ENCODE measurements at places on chromosomes 1 and 21.

DNA sequence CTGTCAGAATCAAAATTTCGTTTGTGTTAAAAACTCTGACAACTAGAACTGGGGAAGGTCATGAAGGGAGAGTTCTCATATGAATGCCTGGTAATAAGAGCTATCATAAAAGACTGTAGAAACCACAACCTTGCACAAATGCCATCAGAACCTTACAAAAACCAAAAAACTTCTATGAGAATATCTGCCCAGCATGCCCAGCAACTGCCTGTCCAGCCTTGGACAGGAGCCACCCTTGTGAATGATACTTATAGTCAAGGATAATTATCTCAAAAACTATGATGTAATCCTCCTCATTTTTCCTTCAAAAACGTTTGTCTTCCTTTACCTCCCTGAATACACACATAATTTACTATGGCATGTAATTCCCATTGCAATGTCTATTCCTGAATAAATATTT lies 53.4 kb upstream of the C1orf185 start:
- no peak for DNase-seq

DNA sequence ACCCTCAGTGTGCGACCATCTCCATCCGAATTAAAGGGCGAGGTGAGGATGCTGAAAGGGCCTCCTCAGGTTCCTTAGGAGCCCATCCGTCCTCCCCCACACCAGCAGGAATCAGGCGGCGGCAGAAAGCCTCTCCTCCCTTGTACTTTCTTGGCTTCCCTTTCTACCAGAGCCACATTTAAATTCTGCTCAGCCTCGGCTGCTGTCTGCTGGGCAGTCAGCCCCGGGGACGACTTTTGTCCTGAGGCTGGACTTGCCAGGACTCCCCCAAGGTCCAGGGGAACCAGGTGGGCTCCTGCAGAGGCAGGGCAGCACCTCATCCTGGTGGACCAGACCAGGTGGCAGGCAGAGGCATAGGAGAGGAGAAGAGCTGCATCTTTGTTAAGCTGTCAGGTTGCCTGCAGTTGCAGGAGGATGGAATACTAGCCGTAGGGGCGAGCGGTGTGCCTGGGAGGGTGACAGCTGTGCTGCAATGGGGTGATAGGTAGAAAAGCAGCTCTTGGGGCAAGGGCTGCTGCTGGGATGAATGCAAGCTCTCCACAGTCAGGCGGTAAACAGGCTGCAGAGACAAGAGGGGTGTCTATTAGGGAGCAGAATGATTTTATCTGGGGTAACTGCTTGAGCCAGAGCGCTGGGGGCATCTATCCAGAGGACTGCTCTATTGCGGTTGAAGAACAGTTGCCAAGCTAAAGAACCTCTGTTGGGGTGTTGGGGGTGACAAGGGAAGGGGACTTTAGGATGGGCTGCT lies 46.2 kb upstream of the WASF2 start:
- DNase-seq: no peak

- DNase-seq: no peak
These were observed 205.0 kb downstream of the KCTD3 start for GRCh38 chr1:215772151-215772550.

- DNase-seq: no peak
These were observed 656.4 kb downstream of the LTN1 start for GRCh38 chr21:28336314-28336713.

GRCh38 chr1:31401241-31401640 lies 11.8 kb upstream of the SERINC2 start:
- DNase-seq: no peak

DNA sequence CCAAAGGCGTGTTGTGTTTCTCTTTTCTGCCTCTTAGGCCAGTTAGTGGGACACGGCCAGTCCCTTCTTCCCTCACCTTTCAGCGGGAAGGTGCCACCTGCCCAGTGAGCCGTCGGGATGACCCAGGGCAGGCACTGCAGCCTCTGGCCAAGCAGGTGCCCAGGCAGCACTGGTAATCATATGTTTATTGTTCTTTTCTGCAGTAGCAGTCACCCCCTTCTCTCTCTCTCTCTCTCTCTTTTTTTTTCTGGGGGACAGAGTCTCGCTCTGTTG lies 38.2 kb downstream of the CRYAA start:
- DNase-seq: no peak

GRCh38 chr1:28232558-28233263 lies at the start of gene DNAJC8:
DNAJC8 (minus strand) TSS chr1:28233029; CDS start chr1:28232998, 31 bp downstream.
- peak; percentile 86 for DNase-seq

GRCh38 chr1:220224611-220225124 lies 47.6 kb downstream of the RAB3GAP2 start:
- no peak for DNase-seq

GRCh38 chr1:98870959-98871903 lies 133.4 kb downstream of the PLPPR5 start:
- no peak for DNase-seq

DNA sequence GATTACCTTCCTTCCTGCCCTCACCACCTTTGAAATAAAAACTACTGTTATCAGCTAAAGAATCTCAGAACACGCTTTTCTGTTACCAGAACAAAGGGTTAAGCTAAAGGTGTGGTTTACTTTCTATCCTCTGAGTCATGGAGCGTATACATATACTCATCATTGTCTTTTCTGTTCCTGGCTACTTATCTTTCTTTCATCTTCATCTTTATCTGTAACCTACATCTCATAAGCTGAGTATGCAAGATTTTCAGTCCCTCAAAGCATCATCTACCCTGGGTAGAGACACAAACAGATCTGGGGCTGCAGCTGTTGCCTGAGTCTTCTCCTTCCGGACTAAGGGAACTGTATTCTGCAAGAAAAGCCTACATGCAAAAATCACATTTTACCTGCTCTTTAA lies 75.6 kb downstream of the LMO4 start:
- no peak for DNase-seq
